ENCODE measurements at places on chromosomes 3 and 15. TPM values are rescaled to one million over a fixed set of nuclear protein-coding genes. Genes with fewer than 3 reads are reported as not detected.

GRCh38 chr3:78718707-78719106, 1049.1 kb downstream of the ROBO1 start:
- no peak for DNase-seq

DNA sequence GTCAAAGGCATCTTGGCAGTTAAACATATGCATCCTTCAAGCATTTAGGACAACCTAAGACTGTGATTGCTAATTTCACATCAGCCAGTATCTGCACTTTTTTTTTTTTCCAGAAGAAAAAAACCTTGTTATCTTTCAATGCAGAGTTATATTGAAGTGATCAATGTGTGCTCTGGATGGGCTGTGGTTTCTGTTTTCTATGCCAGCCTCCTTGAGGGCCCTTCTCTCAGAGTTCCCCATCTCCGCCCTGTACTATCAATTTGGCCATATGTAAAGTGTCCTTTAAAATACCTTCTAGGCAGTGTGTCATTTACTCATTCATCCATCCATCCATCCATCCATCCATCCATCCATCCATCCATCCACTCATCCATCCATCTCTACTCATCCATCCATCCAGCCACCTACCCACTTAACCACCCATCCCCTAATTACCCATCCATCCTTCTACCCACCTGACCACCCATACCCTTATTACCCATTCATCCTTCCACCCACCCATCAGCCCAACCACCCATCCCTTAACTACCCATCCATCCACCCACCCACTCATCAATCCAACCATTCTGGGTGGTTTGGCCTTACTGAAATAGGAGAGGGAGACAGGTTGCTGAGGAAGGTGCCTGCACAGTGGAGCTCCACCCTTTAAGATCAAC, 322.1 kb downstream of the CHST2 start:
- no peak for DNase-seq

GRCh38 chr3:131387796-131388489, 6.4 kb downstream of the NUDT16 start:
- DNase-seq: no peak

DNA sequence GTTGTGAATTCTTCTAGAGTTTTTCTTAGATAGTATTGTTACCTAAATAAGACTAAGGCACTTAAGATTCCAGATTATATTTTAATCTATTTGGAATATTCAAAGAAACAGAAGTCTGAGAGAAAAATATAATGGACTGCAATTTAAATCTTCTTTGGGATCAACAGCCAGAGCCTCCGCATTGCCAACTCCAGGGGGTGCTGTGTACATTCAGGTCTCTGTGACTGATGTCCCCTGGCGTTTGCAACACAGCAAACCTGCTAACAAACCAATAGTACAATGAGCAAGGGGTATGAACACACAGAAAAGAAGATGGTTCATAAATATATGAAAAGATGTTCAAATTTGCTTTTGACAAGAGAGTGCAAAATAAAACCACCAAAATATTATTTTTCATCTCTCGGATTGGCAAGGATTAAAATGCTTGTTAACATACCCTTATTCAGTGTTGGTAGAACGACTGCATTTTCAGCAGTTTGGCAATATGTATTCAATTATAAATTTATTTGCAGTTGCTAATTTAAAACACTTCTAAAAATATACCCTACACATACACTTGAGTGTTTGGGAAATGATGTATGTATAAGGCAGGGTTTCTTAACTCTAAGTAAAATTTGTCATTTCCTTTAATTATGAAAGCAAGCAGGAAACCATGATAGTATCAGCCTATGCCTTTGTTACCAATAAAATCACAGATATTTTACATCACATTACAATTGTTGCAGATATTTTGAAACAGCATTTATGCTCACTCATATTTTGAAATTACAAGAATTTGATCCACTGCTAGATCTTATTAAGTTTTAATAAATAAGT, 16.1 kb upstream of the TM4SF1 start:
- peak; percentile 66 for DNase-seq

DNA sequence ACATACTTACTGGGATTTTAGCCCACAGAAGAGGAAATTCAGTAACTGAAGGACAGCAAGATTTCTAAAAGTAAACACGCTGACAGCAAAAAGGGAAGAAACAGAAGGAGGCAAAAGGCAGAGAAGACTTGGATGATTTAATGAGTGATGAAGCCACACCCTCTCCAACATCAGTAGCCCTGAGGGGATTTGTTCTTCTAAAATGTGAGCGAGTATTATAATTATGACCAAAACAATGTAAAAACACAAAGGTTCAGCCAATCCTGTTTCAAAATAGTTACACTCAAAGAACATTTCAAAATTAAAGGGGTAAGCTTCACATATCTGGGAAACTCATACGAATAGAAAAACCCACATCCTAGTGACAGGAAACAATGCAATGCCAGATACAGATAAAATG, 25.0 kb downstream of the MCCC1 start:
- DNase-seq: no peak

GRCh38 chr3:137519602-137520001, 244.5 kb upstream of the SOX14 start:
- no peak for DNase-seq

DNA sequence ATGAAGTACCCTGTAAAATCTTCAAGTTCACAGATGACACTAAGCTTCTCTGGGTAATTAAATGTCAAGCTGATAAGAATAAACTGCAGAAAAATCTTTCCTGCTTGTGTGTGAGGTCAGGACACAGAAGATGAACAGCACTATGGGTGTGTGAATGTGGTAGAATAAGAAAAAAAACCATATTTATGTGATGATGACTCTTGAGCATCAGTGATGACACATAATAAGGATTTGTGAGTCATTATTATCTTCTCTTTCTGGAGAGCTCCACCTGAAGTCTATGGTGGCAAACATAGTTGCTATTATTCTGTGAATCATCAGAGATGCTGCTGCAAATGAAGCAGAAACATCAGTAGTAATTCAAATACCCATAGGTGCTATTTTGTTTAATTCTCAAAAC, 422.4 kb downstream of the DIPK2A start:
- no peak for DNase-seq

GRCh38 chr15:43544266-43544665, 26.9 kb downstream of the MAP1A start:
- DNase-seq: no peak

Gene TPRG1
- polyA plus RNA-seq: 2.1 TPM

Gene CHRNA5
- 0.68 TPM for polyA plus RNA-seq
